ENCODE measurements at places on chromosomes 4 and X.

DNA sequence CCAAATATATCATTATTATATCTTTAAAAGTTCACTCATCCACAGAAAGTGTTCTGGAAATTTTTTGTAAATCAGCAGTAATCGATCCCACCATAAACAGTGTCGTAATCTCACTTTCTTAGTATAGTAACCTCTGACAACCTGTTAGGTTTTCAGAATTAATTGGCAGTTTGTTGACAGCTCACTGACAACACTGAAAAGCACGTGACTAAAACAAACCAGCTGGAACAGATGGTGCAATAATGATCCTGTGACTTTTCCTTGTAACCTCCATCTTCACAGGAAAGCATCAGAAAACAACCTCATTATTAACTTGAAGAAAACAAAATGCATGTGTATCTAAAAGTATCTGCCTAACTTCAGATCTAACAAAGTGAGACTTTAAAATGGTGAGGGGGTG, 48.5 kb downstream of the FSTL5 start:
- H3K27me3 ChIP-seq: no peaks in the 10 kb centered on the region
- no peaks in the 10 kb centered on the region for H3K36me3 ChIP-seq
- no peak overlapping the region for H3K27ac ChIP-seq

DNA sequence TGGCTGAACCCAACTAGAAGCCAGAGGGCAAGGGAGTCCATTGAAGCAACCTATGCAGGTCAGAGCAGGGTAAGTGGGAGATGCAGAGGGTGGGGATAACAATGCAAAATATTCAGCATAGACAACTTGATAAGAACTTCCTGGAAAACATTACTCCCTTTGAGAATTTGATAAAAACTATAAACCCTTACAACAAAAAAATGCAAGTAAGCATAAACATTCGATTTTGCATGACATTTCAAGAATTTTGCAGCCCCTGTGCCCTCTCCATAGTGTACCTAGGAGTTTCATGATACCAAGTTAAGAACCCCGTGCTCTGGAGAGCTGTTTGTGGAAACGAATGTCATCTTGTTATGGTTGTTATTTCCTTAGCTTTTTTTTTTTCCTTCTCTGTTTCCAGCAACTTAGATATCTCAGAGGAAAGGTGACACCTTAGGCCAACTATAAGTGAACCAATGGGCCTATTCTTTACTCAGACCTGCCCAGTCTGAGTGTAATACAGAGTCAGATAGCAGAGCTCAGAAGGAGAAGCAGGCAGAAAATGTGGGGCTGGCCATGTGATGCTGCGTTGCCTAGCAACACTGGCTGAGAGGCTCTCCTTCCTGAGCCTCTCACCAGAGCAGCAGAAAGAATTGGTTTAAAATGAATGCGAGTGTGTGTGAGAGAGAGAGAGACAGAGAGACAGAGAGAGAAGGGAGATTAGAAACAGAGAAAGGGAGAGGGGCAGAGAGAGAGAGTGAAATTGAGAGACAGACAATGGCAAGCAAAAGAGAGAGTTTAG, 36.7 kb upstream of the GABRQ start:
- DNase-seq: peak; percentile 47
- no peak overlapping the region for H3K27ac ChIP-seq
- no peaks in the 10 kb centered on the region for H3K4me1 ChIP-seq
- H3K4me3 ChIP-seq: no peak overlapping the region
- no peaks in the 10 kb centered on the region for H3K27me3 ChIP-seq
- H3K36me3 ChIP-seq: no peaks in the 10 kb centered on the region

- DNase-seq: no peak
- H3K27me3 ChIP-seq: no peaks in the 10 kb centered on the region
- no peak overlapping the region for H3K4me3 ChIP-seq
- no peaks in the 10 kb centered on the region for H3K36me3 ChIP-seq
- no peak overlapping the region for H3K27ac ChIP-seq
These were observed 43.0 kb downstream of the DIPK2B start for GRCh38 chrX:45157647-45158046.

DNA sequence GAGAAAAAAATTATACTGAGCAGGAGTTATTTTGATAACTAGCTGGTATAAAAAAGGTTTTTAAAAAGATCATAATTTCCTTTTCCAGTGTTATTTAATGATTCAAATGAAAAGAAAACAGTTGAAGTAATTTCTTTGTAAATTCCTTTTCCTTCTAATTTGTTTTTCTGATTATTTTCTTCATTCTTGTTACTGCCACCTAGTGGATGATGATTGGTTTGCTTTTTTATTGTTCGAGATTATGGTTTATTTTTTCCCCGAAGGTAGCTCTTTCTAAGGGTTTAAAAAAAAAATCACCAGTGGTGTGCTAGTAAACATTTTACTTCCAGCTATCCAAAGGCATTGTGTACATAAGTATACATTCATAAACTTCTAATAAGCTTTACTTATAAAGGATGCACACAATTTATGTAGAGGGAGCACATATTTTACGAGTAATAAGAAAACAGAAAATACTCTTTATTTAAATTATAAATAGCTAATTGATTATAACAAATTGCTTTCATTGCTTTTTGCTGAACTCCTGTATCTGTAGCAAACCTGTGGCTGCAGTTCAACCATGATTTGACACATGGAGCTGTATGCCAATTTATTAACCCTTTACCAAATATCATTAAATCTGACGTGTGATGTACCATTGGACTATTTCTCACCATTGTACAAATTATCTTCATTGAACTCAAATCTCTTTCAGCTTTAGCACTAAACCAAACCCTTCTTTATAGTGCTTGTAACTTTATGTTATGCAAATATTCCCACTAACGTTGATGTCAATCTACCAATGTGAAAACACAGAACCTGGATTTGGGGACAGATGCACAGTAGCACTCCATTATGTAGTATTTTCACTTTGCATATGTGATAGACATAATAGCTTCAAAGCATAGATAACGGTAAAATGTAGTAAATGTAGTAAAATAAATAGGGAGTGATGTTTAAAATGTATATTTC, 97.8 kb upstream of the ANK2 start:
- H3K4me1 ChIP-seq: peaks cover 9% of the 10 kb centered on the region
- H3K4me3 ChIP-seq: no peak overlapping the region
- H3K36me3 ChIP-seq: peaks cover 11% of the 10 kb centered on the region
- H3K27me3 ChIP-seq: no peaks in the 10 kb centered on the region
- no peak overlapping the region for H3K27ac ChIP-seq

DNA sequence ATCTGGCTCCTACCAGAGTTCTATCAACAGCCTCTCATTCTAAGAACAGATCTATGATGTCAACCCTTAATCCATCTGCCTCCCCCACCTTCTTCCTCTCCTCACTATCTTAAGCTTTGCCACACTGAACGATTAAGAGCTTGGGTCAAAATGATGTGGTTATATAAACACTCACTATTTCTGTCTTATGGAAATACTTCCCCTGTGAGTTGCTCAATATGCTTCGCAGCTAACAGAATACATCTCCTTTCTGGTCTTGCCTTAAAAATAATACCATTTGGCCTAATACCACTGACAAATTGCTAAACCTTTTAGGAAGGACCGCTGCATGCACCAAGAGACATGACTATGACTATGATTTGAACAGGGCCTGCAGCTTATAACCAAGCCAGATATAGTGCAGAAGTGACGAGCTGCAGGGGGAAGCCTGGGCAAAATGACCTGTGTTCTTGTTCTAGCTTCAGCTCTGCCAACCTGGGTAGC, 130.9 kb downstream of the RNF150 start:
- no peak for DNase-seq
- H3K4me3 ChIP-seq: no peak overlapping the region
- no peak overlapping the region for H3K27ac ChIP-seq
- H3K4me1 ChIP-seq: no peaks in the 10 kb centered on the region
- no peaks in the 10 kb centered on the region for H3K36me3 ChIP-seq

GRCh38 chr4:78811034-78811433, 34.9 kb downstream of the BMP2K start:
- H3K27me3 ChIP-seq: no peaks in the 10 kb centered on the region
- no peaks in the 10 kb centered on the region for H3K36me3 ChIP-seq
- no peak overlapping the region for H3K27ac ChIP-seq
- DNase-seq: no peak

- no peak overlapping the region for H3K4me3 ChIP-seq
- no peaks in the 10 kb centered on the region for H3K27me3 ChIP-seq
- H3K27ac ChIP-seq: no peak overlapping the region
- DNase-seq: no peak
These were observed 406.0 kb upstream of the EDA2R start for GRCh38 chrX:67044866-67045265.

DNA sequence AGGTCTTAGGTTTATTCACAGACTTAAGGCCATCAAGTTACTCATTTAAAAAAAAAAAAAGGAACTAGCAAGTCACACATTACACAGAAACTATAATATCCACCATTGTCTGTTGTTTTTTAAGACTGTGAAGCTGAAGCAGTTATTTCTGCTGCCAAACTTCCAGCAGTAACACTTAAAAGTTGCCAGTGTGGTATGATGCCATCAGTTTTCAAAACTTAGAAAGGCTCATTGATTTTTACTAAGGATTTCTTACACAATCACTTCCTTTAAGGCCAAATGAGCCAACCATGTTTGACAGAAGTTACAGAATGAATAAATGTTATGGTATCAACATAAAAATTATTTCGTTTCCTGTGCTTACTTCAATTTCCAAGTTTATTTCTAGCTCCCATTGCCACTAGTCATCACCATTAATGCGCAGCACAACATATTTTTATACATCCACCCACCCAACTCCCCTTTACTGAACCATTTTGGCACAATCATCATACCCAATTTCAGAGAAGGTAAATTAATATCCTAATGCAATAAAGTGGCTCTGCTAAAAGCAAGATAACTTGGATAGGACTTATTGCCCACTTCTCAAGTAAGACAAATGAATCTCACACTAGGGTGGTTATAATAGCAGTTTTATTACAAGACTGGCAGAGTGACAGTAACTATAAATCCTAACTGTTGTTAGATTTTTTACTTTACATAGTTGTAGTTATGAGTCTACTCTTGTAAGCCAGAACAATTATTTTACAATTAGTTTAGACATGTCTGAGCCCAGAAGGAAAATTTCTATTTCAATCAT, 13.1 kb downstream of the PDGFC start:
- H3K4me1 ChIP-seq: no peaks in the 10 kb centered on the region
- H3K27me3 ChIP-seq: no peaks in the 10 kb centered on the region
- H3K4me3 ChIP-seq: no peak overlapping the region
- no peak overlapping the region for H3K27ac ChIP-seq
- no peaks in the 10 kb centered on the region for H3K36me3 ChIP-seq
- no peak for DNase-seq

DNA sequence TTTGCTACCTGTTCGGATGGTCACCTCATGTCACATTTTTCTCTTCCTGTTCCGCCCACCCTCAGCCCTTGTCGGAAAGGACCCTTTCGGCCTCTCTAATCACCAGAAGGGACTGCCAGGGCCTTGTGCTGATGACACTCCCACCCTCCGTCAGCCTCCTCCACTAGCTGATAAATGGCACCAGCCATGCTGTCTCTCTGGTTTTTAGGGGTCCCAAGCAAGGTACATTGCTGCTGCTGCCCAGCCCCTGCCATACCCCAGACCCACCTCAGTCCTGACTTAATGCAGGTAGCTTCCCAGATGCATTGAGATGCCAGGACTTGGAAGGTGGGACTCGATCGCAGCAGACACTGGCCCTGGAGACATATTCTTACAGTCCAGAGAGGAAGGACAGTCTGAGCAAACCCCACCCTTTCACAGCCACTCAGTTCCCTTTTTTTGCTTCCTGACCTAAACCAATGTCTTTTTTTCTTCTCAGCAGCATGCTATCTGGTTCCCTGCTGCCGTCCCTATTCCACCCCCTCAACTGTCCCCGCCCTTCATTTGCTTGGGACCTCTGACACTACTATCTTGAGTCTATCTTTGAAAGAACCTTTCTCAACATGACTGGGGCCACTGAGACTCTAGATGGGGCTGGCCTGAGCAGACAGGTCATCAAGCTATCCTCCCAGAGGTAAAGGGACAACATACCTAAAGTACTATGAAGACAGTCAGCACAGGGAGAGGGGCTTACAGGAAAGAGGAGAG, at the start of gene BTK:
Gene BTK, minus strand, starts transcription at position 397 of the 747 bp plus-strand sequence. CDS start 10,907 bp downstream, outside the sequence.
- no peaks in the 10 kb centered on the region for H3K27me3 ChIP-seq
- DNase-seq: no peak
- no peak within 1 kb of the TSS for H3K27ac ChIP-seq
- H3K4me3 ChIP-seq: no peak within 1 kb of the TSS
- H3K36me3 ChIP-seq: no peaks in the 10 kb centered on the region

GRCh38 chrX:3066555-3066954, 25.3 kb downstream of the ARSF start:
- H3K4me1 ChIP-seq: no peaks in the 10 kb centered on the region
- no peaks in the 10 kb centered on the region for H3K36me3 ChIP-seq
- H3K27me3 ChIP-seq: no peaks in the 10 kb centered on the region
- no peak overlapping the region for H3K4me3 ChIP-seq
- no peak overlapping the region for H3K27ac ChIP-seq

- DNase-seq: peak; percentile 43
- no peaks in the 10 kb centered on the region for H3K36me3 ChIP-seq
- H3K27ac ChIP-seq: no peak overlapping the region
- no peaks in the 10 kb centered on the region for H3K27me3 ChIP-seq
These were observed 115.5 kb downstream of the EFHC2 start for GRCh38 chrX:44227991-44228390.

All from endodermal cell (in vitro differentiated cells).